ENCODE measurements at places on chromosomes 6 and 20. TPM values are rescaled to one million over a fixed set of nuclear protein-coding genes. Genes with fewer than 3 reads are reported as not detected.

GRCh38 chr20:34562641-34563040 lies 4.1 kb downstream of the MAP1LC3A start:
- no peak overlapping the region for H3K4me3 ChIP-seq
- H3K36me3 ChIP-seq = no peaks in the 10 kb centered on the region
- DNase-seq = no peak
- H3K27ac ChIP-seq = no peak overlapping the region
- H3K27me3 ChIP-seq = no peaks in the 10 kb centered on the region

GRCh38 chr6:103675807-103676406 lies 1183.8 kb downstream of the HACE1 start:
- no peaks in the 10 kb centered on the region for H3K36me3 ChIP-seq
- no peaks in the 10 kb centered on the region for H3K27me3 ChIP-seq
- no peak overlapping the region for H3K27ac ChIP-seq
- no peak for DNase-seq
- H3K4me1 ChIP-seq = no peaks in the 10 kb centered on the region

GRCh38 chr6:110786696-110787095 lies 28.6 kb downstream of the CDK19 start:
- H3K4me3 ChIP-seq = no peak overlapping the region
- no peak for DNase-seq
- H3K4me1 ChIP-seq = peaks cover 10% of the 10 kb centered on the region
- H3K27ac ChIP-seq = no peak overlapping the region

- H3K4me3 ChIP-seq = no peak overlapping the region
- DNase-seq = no peak
- H3K27ac ChIP-seq = no peak overlapping the region
- H3K27me3 ChIP-seq = no peaks in the 10 kb centered on the region
- H3K36me3 ChIP-seq = no peaks in the 10 kb centered on the region
Measured at GRCh38 chr6:91886183-91886795, 1299.4 kb upstream of the MAP3K7 start.

GRCh38 chr6:113220832-113221231 lies 636.3 kb upstream of the MARCKS start:
- H3K27me3 ChIP-seq = no peaks in the 10 kb centered on the region
- no peak for DNase-seq
- no peaks in the 10 kb centered on the region for H3K4me1 ChIP-seq
- no peaks in the 10 kb centered on the region for H3K36me3 ChIP-seq
- H3K4me3 ChIP-seq = no peak overlapping the region

- no peak overlapping the region for H3K4me3 ChIP-seq
- no peak overlapping the region for H3K27ac ChIP-seq
Measured at GRCh38 chr20:19022791-19023448, 189.5 kb upstream of the SLC24A3 start.

- no peaks in the 10 kb centered on the region for H3K27me3 ChIP-seq
- peaks cover 45% of the 10 kb centered on the region for H3K4me1 ChIP-seq
Measured at GRCh38 chr20:32819992-32820697, 391 bp downstream of the MAPRE1 start.

Gene HCK
- 10.1 TPM for total RNA-seq

Gene BLOC1S5
- 9.6 TPM for total RNA-seq

Measured in vagina (tissue), 2 donors.